EH (cell line): ENCODE measurements at places on chromosomes 6 and 20.

- no peak for DNase-seq
Observed at GRCh38 chr20:3223994-3224680, 14.8 kb downstream of the ITPA start.

- no peak for DNase-seq
Observed at GRCh38 chr6:53310771-53311585, 37.8 kb downstream of the ELOVL5 start.

DNA sequence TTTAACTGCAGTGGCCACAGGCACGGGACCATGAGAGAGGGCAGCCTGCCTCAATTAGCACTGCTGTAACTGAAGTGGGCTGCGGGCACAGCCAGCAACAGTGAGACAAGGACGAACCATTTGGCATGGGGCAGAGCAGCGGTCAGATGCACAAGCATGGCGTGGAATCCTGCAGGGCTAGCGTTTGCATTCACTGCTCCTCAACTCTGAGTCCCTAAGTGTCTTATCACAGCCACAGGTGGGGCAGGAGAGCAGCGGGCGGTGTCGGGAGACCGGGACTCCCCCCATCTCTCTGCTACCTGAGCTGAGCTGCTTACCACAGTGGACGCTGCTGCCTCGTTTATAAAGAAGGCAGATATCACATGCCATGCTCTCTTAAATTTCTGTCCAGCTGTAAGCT, 31.3 kb upstream of the PDE10A start:
- DNase-seq = no peak

- DNase-seq = peak; percentile 74
Observed at GRCh38 chr6:131924881-131925474, 26.2 kb downstream of the CCN2 start.

- no peak for DNase-seq
Observed at GRCh38 chr6:11218538-11219399, 13.7 kb downstream of the NEDD9 start.

GRCh38 chr6:100346203-100346602, 118.5 kb downstream of the SIM1 start:
- DNase-seq = peak; percentile 60

DNA sequence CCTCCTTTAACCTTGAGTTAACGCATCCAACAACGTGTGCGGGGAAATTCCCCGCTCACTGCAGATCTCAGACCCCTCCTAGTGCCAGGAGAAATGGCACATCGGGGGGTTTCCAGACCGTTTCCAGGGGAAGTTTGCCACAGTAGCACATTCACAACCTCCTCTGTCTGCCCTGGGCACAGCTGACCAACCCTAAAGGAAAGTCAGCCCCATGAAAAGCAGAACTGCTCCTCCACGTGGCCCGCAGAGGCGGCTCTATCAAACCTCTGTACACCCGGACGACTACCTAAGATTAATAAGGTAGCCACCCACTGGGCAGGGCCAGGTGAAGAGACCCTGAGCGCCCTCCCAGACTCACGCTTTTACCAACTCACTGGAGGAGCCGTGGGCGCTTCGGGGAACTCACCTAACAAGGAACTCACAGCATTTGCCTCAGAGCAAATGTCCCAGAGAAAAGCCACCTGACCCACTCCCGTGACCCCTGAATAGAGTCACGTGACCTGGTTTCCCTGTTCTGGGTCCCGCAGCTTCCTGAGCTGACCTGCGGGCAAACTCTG, 93.1 kb downstream of the PRND start:
- DNase-seq = no peak
